ENCODE measurements at places on chromosomes 1 and 21. TPM values are rescaled to one million over a fixed set of nuclear protein-coding genes. Genes with fewer than 3 reads are reported as not detected.

DNA sequence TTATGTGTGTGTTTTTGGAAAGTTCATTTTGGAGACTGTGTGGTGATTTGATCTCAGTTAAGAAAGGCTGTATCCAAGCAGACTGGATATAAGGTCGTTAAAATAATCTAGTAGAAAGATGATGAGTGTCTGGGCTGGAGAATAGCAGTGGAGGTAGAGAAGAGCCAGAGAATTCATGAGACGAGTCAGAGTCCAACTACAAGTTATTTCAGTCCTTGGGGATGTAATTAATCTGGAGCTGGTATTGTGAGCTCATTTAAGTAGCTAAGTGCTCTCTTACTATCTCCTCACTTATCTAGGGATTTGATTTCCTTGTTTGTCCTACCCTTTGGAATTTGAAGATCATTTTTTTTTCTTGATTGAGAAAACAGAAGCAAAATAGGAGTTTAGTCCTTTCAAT lies 1219.0 kb upstream of the ADGRL4 start:
- no peak for DNase-seq

GRCh38 chr1:154935749-154936554 lies 567 bp downstream of the PMVK start:
- DNase-seq, result no peak

The TMEM200B gene
- 6.9 TPM for total RNA-seq

- no peak for DNase-seq
These were observed 21.4 kb downstream of the AHCYL1 start for GRCh38 chr1:110005971-110006370.

GRCh38 chr1:41699861-41700248 lies 215.4 kb upstream of the EDN2 start:
- no peak for DNase-seq

GRCh38 chr1:165524639-165525285 lies 19.0 kb upstream of the LRRC52 start:
- no peak for DNase-seq

DNA sequence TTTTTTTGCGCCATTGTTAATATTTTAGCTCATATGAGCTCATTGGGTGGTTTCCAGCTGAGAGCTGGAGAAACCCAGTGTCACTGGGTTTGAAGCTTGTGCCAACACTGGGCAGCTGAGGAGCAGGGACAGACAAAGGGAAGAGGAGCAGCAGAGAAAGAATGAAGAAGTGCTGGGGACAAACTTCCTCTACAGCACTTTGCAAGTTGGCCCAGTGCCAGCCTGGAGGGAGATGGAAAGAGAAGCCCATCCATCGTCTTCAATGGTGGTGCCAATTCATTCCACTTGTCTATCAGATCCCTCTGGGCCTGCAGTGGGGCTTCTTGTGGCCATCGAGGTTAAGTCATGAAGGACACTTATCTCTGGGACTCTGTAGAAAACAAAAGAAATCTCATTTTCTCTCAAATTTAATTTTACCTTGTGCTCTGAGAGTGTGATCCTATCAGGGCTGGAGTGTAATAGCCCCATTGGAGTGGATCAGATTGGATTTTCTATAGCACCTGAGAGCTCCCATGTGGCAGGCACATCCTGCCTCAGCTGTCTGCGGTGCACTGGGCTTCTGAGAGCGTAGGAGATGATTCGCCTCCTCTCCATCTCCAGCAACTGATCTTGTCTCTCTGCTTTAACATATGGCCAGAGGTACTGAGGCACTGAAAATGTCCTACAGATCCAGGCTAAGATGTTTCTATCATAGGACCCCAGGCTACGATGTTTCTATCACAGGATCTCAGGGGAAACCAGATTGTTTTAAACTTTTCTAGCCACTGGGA lies 114.7 kb downstream of the TNR start:
- DNase-seq, result no peak

The PLA2G2C gene
- total RNA-seq, result not detected

- no peak for DNase-seq
These were observed 394.0 kb downstream of the NPHP4 start for GRCh38 chr1:5597991-5598823.
